ENCODE measurements at places on chromosomes 13 and 19.

- no peak for DNase-seq
Measured at GRCh38 chr13:60170414-60170813, 6.7 kb upstream of the DIAPH3 start.

- DNase-seq, result peak; percentile 59
Measured at GRCh38 chr13:52849291-52850071, 1.0 kb upstream of the PCDH8 start.

DNA sequence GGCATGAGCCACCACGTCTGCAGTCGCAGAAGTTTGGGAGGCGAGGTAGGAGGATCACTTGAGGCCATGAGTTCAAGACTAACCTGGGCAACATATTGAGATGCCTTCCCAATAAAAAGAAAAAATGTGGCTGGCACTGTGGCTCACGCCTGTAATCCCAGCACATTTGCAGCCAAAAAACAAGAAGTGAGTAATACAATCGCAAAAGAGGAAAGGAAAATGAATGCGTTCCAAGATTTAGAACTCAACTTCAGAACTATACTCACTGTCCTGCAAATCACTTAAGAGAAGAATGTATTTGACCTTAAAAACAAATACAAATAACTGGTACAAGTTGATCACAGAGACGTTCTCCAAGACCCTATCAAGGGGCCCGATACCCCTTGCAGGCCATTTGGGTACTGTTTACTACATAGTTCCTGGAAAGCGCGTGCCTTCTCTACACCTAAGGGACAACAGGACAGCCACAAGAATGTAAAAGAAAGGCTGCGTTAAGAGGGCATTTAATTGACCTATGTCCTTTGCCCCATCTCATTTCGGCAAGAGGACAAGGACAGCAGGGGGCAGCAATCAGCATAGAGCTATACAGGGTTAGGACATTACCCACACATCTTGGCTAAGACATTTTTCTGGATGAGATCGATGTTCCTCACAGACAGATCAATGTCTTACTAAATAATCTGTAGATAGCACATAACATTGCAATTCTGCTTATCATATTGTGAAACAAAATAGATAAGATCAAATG is 41.3 kb downstream of the FLT3 start:
- no peak for DNase-seq

- DNase-seq, result no peak
Measured at GRCh38 chr13:112619730-112620631, 32.0 kb upstream of the TUBGCP3 start.

- DNase-seq, result no peak
Measured at GRCh38 chr13:48505012-48505411, 27.9 kb downstream of the RCBTB2 start.

- DNase-seq, result no peak
Measured at GRCh38 chr13:80475718-80476117, 134.8 kb upstream of the SPRY2 start.

GRCh38 chr13:34017231-34017630 is 199.3 kb downstream of the RFC3 start:
- DNase-seq, result no peak

GRCh38 chr19:16002406-16003384 is 53.9 kb downstream of the OR10H4 start:
- DNase-seq, result no peak

DNA sequence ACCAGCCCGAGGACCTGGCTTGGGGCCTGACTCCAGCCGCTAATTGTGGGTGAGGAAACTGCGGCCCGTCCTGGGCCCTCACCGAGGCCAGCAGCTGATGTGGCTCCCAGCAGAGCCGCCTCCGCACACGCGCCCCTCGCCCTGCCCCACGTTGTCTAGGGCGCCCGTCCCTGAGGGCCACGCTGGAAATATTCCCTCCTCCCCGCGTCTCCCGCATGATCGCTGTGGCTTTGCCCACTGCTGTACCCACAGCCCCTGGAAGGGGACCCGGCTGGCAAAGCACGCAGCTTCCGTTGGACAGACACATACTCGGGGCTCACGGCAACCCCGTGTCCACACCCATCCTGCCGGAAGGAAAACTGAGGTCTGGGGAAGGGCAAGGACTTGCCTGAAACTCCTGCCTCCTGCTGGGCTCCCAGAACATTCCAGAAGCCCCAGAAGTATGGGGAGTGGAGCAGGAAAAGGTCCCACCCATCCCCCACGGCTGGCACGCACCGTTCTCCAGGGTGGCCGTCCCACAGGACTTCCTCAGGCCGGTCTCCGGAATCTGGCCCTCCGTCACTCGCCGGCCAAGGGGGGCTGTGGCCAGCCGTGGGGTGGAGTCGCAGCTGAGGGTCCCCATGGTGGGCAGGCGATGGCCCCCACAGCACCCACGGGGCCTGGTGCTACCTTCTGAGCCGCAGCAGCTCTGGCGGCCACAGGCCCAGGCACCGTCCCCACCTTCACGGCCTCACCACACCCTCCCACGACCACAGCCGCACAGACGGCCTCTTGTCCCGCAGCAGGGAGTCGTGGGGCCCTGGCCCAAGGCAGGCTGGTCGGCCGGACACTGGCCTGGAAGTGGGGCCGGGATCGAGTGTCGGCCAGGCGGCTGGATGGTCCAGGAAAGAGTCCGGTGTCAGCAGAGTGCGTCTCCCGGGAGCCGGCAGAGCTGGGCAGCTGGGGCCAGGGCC is 13.6 kb upstream of the SHC2 start:
- no peak for DNase-seq

- DNase-seq, result no peak
Measured at GRCh38 chr13:40379196-40379595, 287.2 kb downstream of the FOXO1 start.

DNA sequence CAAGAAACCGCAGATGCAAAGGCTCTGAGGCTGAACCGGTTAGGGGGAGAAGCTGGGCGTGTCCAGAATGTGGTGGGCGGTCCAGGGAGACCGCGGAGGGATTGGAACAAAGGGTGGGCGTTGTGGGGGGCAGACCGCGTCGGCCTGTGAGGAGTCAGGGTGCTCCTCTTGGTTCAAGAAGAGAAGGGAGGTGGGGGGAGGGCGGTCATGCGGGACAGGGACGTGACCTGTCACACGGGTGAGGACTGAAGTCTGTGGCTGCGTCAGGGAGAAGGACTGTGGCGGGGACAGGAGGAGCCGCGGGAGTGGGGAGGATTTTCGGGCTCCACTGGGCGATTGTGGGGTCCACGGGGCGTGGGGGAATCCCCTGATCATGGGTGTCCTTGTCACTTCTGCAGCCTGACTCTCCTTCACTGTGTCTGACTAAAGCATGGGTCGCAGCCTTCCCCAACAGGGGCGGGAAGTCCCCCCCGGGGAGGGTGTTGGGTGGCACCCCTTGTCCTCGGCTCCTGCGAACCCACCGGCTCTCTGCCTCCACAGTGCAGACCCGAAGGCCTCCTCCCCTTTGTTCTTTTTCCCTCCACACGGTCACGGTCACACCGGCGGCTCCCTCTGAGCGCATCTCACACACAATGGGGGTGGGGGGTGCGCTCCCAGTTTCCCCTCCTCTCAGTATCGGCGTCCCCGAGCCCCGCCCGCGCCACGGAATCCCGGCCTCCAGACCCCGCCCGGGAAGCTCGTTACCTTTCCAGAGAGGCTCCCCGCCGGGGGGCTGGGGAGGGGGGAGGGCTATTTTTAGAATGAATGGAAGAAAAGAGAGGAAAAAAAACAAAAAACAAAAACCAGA is 16.4 kb upstream of the KCNN1 start:
- no peak for DNase-seq

- no peak for DNase-seq
Measured at GRCh38 chr13:100511466-100511865, 77.1 kb downstream of the GGACT start.

GRCh38 chr13:22014469-22014868 is 343.6 kb downstream of the FGF9 start:
- DNase-seq, result no peak

DNA sequence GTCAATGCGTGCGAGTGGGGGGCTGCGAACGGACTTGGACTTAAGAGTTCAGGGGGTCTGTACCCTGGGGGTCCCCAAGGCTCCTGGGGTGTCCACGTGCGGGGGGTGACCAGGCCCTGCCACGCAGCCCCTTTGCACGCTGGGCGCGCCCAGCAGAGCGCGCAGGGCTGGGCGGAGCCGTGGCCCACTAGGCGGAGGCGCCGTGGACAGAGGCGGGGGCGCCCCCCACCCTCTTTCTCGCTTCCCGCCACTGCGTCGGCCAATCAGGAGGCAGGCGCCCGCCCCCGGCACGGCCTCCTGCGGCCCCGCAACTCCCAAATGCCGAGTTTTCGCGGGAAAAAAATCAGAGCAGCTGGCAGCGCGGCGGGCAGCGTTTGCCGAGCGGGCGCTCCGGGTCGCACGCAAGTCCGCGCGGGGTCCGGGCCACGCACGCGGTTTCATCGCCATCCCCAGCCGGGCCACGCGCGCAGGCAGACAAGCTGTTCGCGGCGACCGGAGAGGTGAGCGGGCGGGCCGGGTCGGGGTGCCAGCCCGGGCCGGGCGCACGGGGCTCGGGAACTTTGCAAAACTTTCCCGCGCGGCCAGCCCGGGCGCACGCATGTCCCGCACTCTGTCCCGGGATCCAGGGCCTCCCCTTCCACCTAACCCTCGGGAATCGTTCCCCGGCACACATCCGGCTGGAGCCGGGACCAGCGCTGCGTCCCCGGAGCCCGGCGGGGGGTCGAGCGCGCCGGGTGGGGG is at the start of gene UHRF1:
Gene UHRF1 (plus strand): TSS at position 346 of the 741 bp plus-strand sequence. CDS start 1,385 bp downstream, outside the sequence.
- DNase-seq, result no peak

DNA sequence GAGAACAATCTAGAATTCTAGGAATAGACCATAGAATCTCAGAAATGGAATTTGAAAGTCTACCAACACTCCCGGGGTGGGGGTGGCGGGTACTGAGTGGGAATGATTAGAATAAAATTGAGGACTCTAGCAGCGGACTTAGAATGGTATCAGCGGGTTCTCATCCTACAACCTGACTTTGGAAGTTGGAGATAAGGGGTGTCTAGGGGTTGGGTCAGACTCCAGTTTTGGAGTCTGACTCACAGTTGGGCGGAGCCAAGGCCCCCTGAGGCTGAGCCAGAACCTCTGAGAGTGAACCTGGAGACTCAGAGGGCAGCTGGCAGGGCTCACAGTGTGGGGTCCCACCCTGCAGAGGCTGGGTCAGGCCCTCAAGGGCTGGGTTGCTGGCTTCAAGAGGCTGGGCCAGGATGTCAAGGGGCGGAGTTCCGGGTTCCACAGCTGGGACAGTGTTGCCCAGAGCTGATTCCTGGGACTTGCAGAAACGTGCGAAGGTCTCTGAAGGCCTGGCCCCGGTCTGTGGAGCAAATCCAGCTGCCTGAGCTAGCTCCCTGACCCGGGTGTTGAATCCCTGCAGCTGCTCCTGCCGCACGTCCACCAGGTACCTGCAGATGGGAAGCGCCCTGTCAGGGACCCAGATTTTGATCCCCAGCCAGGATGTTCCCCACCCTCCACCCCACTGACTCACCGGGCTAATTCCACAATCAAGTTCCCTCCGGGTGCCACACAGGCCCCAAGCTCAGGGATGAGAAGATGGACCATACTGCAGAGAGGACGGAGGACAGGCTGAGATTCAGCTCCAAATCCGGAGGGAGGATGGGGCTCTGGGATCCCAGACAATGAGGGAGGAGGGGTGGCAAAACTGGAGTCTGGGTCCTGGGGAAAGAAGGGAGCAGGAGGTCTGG is 1.6 kb upstream of the TNNI3 start:
- DNase-seq, result no peak

- no peak for DNase-seq
Measured at GRCh38 chr19:1167687-1168571, 6.1 kb downstream of the SBNO2 start.

- DNase-seq, result no peak
Measured at GRCh38 chr13:97130190-97130589, 91.9 kb upstream of the MBNL2 start.

DNA sequence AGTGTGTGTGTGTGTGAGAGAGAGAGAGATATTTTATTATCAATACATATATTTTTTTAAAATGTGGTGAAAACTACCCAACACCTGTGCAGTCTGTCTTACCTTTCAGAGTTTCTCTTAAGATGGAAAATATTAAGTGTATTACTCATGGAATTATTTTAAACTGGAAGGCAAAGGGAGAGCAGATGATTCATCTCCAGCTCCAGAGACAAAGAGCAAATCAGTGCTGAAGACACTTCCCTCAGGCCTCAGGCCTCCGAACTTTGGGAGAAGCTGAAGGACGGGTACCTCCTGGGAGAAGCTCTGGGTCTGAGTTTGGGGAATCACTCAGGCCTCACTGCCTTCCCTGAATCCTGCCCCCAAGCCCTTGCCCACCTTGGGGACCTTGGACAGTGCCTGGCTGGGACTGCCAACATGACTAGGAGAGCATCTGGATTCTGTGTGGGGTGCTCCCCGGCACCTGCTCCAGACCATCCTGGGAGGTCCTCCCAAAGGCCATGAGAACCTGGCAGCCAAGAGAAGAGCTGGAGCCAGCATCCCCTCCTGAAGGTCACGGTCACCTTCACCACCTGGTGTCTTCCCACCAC is 170.4 kb upstream of the UBL3 start:
- DNase-seq, result no peak

DNA sequence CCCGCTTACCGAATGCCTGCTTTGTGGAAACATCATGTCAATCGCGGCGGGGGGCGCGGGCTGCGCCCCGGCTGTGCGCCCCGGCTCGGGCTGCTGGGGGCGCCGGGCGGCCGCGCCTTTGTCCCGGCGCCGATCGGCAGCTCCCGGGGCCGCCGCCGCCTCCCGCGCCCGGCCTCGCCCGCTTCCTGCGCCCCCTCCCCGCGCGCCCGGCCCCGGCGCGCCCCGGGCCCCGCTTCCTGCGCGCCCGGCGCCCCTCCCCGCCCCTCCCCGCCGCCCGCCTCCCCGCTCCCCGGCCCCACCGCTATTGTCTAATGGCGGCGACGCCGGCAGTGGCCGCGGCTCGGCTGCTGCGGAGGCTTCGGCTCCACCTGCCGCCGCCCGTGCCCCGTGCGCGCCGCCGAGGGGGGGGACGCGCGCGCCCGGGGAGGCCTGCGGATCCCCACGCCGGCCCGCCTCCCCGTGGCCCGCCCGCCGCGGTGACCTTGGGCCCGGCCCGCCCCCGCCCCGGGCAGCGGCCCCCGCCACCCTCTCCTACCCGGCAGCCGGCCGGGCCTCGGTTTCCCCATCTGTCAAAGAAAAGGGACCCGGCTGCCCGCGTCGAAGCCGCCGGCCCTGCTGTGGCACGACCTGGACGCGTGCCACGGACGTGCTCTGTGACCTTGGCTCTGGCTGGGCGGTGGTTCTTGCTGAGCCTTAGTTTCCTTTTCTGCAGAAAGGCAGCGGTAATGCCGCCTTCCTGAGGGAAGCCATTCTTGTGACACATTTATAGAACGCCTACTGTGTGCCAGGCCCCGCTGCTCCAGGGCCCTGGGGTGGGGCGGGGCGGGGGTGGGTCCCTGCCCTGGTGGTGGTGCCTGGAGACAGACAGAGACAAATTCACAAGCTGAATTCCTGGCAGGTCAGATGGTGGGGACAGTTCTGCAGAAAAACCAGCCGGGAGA is at the start of gene TLE5:
Gene TLE5 (minus strand): TSS at position 331 of the 941 bp plus-strand sequence. CDS start 295 bp downstream, at position 36.
- DNase-seq, result no peak

- DNase-seq, result no peak
Measured at GRCh38 chr13:26423629-26424028, 133.9 kb upstream of the WASF3 start.

- no peak for DNase-seq
Measured at GRCh38 chr19:45087531-45087930, 5.4 kb upstream of the PPP1R37 start.
